Naive thymus-derived CD8-positive, alpha-beta T cell (primary cell): ENCODE measurements at places on chromosomes 2 and 18. TPM values are rescaled to one million over a fixed set of nuclear protein-coding genes. Genes with fewer than 3 reads are reported as not detected.

GRCh38 chr18:27956001-27956640, 220.8 kb downstream of the CDH2 start:
- no peak overlapping the region for H3K27ac ChIP-seq
- no peak overlapping the region for H3K4me3 ChIP-seq
- H3K27me3 ChIP-seq = no peaks in the 10 kb centered on the region
- no peak for DNase-seq

GRCh38 chr2:113807721-113808120, 51.3 kb upstream of the SLC35F5 start:
- no peak overlapping the region for H3K27ac ChIP-seq
- peaks cover 13% of the 10 kb centered on the region for H3K36me3 ChIP-seq
- no peak for DNase-seq
- no peaks in the 10 kb centered on the region for H3K27me3 ChIP-seq
- no peak overlapping the region for H3K4me3 ChIP-seq

- no peak for DNase-seq
- no peak overlapping the region for H3K27ac ChIP-seq
- H3K4me3 ChIP-seq = no peak overlapping the region
- H3K27me3 ChIP-seq = peaks cover 5% of the 10 kb centered on the region
- H3K36me3 ChIP-seq = no peaks in the 10 kb centered on the region
Observed at GRCh38 chr18:24876266-24876665, 415.8 kb downstream of the HRH4 start.

SALL3 gene
- total RNA-seq = not detected

DNA sequence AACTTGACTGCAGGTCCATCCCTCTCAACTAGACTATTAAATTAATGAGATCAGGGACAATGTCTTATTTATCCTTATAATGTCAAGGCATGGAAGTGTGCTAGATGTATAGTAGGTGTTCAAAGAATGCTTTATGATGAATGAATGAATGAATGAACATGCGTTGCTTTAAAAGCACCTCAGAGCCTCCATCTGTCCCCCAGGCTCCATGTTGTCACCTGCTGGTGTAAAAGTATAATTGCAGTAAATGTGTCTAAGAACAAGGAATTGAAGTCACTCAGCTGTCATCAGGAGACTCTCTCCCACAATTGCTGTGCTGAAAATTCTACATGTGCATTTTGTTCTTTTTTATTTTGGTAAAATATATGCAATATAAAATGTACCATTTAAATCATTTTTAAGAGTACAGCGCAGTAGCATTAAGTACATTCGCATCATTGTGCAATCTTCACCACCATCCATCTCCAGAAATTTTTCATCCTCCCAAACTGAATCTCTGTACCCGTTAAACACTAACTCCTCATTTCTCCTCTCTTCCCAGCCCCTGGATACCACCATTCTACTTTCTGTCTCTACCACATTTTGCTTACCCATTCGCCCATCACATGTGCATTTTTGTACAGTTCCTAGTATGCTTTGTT, 52.6 kb downstream of the GNAL start:
- H3K27ac ChIP-seq = no peak overlapping the region
- no peak for DNase-seq
- H3K36me3 ChIP-seq = no peaks in the 10 kb centered on the region
- H3K27me3 ChIP-seq = peaks cover 30% of the 10 kb centered on the region
- H3K4me3 ChIP-seq = no peak overlapping the region

TET3 gene
- total RNA-seq = 30.5 TPM

DNA sequence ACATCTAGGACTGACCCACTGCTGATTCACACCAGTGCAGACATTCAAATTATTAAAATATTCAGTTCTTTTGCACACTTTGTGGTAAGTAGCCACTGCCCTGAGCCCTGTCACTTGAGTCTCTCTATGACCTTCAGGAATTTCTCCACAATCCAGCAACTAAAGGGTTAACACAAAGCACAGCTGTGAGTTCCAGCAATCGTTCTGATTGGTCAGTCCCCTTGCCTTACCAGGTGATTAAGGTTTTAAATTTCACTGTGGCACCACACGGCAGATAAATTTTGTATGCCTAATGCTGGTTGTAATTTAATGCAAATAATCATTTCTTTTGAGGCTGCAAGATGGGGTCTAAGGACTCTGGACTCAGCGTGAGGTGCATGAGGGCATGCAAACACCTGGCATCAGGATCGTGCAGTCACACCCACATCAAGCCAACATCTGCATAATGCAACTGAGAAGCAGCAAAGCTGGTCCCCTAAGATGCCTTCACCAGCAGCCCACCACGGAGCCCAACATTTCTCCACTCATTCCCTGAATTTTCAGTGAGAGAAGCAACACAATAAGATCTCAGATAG, 36.6 kb downstream of the SLC14A1 start:
- no peaks in the 10 kb centered on the region for H3K36me3 ChIP-seq
- peaks cover 20% of the 10 kb centered on the region for H3K27me3 ChIP-seq
- DNase-seq = no peak
- H3K4me3 ChIP-seq = no peak overlapping the region
- H3K4me1 ChIP-seq = no peaks in the 10 kb centered on the region

IL1RL2 gene
- not detected for total RNA-seq

DNA sequence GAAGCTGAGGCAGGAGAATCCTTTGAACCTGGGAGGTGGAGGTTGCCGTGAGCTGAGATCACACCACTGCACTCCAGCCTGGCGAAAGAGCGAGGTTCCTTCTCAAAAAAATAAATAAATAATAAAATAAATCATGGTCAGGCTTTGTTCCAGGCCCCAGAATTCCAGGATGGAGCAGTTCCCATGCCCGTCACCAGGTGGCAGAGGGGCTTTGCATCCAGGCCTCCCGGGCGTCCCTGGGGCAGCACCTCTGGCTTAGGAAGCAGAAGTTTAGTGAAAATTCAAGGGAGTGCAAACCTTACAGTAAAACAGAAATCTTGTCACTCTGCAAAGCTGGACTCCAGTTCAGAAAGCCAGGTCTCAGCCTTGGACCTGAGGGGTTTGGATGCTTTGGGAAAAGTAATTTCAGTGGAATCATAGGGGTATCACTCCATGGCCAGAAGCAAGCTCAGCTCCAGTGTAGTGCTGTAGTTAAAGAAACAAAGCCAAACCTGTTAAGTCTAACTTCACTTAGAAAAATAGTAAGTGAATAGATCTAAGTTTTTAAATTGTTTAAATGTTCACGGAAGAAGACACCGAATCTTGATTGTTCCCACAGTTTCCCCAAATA, 512.7 kb downstream of the CMPK2 start:
- no peak overlapping the region for H3K27ac ChIP-seq
- peaks cover 7% of the 10 kb centered on the region for H3K4me1 ChIP-seq
- no peaks in the 10 kb centered on the region for H3K27me3 ChIP-seq
- no peak overlapping the region for H3K4me3 ChIP-seq

GRCh38 chr2:37586663-37587317, 84.7 kb downstream of the CDC42EP3 start:
- H3K36me3 ChIP-seq = no peaks in the 10 kb centered on the region
- peak overlapping the region; percentile 91 for H3K27ac ChIP-seq
- H3K27me3 ChIP-seq = no peaks in the 10 kb centered on the region
- H3K4me1 ChIP-seq = peaks cover 78% of the 10 kb centered on the region

- H3K36me3 ChIP-seq = peaks cover 5% of the 10 kb centered on the region
- DNase-seq = no peak
- no peak overlapping the region for H3K27ac ChIP-seq
Observed at GRCh38 chr2:28904295-28904694, 9.8 kb downstream of the WDR43 start.

GRCh38 chr2:238955648-238956531, 108.0 kb downstream of the TWIST2 start:
- H3K27me3 ChIP-seq = peaks cover 63% of the 10 kb centered on the region
- H3K36me3 ChIP-seq = no peaks in the 10 kb centered on the region
- no peaks in the 10 kb centered on the region for H3K4me1 ChIP-seq
- no peak overlapping the region for H3K27ac ChIP-seq
- no peak for DNase-seq

DNA sequence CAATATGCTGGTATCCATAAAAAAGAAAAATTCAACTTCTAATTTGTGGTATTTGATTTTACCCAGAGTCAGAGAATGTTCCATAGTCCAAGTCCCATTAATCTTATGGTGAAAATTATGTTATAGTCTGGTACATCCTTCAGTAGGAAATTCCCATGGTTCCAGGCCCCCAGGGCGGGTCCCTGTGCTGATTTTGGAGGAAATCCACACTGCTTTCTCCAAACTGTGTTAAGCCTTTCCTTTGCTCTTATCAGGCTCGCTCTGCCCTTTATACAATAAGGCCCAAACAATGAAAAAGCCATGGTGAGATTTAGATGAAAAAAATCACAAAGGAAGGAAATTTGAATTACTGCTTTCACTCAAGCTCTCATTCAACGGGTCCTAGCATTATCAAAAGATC, 46.8 kb upstream of the DARS1 start:
- no peak overlapping the region for H3K4me3 ChIP-seq
- DNase-seq = no peak
- no peaks in the 10 kb centered on the region for H3K27me3 ChIP-seq

GRCh38 chr2:48707466-48707865, 48.1 kb downstream of the LHCGR start:
- H3K4me1 ChIP-seq = no peaks in the 10 kb centered on the region
- no peak for DNase-seq
- no peak overlapping the region for H3K4me3 ChIP-seq
- no peaks in the 10 kb centered on the region for H3K36me3 ChIP-seq

- H3K4me3 ChIP-seq = no peak overlapping the region
- H3K4me1 ChIP-seq = peaks cover 3% of the 10 kb centered on the region
- H3K27ac ChIP-seq = no peak overlapping the region
- no peak for DNase-seq
- H3K27me3 ChIP-seq = peaks cover 9% of the 10 kb centered on the region
Observed at GRCh38 chr18:10138719-10139118, 224.9 kb downstream of the VAPA start.

DNA sequence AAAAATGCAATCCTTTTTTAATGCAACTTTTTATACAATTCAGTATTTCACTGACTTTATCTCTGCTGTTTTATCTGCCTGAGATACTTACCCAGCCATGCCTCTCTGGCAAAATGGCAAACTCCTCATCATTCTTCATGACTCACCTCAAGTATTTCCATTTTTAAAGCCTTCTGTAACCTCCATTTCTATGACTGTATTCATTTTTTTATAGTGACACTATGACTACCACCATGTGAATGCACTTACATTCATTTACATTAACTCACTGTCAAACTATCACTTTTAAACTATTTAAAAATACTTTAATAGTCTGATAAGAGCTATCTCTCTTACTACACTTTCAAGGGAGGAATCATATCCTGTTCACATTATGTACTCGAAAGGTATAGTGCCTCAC, 99.4 kb upstream of the SCN7A start:
- H3K36me3 ChIP-seq = no peaks in the 10 kb centered on the region
- no peak overlapping the region for H3K27ac ChIP-seq
- H3K4me3 ChIP-seq = no peak overlapping the region
- H3K4me1 ChIP-seq = no peaks in the 10 kb centered on the region
- no peak for DNase-seq
- H3K27me3 ChIP-seq = peaks cover 5% of the 10 kb centered on the region

TEKT4 gene
- total RNA-seq = not detected

DNA sequence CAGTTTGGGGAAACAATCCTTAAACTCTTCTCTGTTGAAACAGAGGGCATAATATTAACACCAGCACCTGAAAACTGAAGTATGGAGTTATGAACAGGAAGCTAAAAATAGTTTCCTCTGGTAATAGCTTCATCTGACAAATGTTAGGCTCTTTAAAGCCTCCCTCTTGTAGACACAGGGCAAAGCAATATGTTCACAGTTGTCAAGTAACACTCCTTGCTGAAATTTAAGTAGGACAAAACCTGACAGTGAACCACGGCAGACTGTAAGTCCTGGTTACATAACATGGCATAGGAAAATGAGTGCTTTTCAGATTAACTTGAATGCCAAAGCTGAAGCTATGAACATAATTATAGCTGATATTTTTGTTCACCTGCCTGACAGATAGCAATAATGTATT, 172.9 kb downstream of the CMPK2 start:
- H3K36me3 ChIP-seq = no peaks in the 10 kb centered on the region
- DNase-seq = no peak
- no peaks in the 10 kb centered on the region for H3K4me1 ChIP-seq
- H3K27me3 ChIP-seq = peaks cover 6% of the 10 kb centered on the region
- no peak overlapping the region for H3K4me3 ChIP-seq

VIT gene
- not detected for total RNA-seq

DNA sequence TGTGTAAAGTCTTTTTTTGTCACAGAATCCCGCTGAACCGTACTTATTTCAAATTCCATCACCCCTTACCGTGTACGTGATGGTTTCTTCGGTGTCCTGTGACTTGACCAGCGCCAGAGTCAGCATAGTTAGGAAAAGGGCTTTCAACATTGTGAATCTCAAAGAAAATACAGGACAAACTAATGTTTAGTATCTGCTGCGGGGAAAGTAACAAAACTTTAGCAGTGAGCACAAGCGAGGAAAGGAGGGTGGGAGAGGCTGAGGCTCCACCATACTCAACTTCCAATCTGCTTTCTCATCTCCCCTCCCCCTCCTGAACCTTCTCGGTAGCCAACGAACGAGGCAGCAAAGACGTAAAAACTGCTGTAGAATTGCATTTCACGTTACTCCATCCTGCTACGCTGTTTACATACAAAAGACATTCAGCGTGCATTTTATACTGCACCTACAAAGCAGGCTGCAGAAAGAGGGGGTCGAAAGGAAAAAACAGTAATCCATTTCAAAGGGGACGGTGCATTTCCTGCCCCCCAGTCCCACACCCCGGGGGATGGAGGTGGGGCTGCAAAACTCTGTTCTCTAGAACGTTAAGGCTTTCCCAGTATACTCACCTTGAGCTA, 1.2 kb downstream of the EFEMP1 start:
- H3K4me1 ChIP-seq = peaks cover 8% of the 10 kb centered on the region
- peaks cover 44% of the 10 kb centered on the region for H3K27me3 ChIP-seq
- H3K27ac ChIP-seq = no peak overlapping the region
- no peaks in the 10 kb centered on the region for H3K36me3 ChIP-seq
- DNase-seq = no peak

GTF2A1L gene
- not detected for total RNA-seq

- H3K27ac ChIP-seq = no peak overlapping the region
- no peak for DNase-seq
- H3K36me3 ChIP-seq = no peaks in the 10 kb centered on the region
Observed at GRCh38 chr18:77550625-77551024, 301.0 kb downstream of the GALR1 start.

DNA sequence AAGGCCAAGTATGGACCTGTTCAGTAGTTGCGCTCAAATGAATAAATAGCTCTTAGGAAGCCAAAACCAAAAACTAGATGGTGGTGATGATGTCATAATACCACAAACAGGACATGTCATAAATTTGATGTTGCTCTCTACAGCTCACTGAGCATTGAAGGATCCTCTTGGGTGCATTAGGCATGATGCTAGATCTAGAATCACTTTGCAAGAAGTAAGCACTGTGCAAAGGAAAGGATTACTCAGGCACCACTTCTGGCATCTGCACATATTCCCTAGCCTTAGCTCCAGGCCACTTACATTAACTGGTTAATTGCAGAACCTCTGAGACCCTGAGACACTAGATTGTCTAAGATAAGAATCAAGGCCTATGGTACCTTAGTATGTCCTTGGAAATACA, 58.0 kb downstream of the LRRTM1 start:
- DNase-seq = no peak
- H3K36me3 ChIP-seq = no peaks in the 10 kb centered on the region
- H3K4me1 ChIP-seq = peaks cover 7% of the 10 kb centered on the region
- no peak overlapping the region for H3K27ac ChIP-seq

FOXI3 gene
- total RNA-seq = not detected
